ENCODE measurements at places on chromosomes 5 and 9.

DNA sequence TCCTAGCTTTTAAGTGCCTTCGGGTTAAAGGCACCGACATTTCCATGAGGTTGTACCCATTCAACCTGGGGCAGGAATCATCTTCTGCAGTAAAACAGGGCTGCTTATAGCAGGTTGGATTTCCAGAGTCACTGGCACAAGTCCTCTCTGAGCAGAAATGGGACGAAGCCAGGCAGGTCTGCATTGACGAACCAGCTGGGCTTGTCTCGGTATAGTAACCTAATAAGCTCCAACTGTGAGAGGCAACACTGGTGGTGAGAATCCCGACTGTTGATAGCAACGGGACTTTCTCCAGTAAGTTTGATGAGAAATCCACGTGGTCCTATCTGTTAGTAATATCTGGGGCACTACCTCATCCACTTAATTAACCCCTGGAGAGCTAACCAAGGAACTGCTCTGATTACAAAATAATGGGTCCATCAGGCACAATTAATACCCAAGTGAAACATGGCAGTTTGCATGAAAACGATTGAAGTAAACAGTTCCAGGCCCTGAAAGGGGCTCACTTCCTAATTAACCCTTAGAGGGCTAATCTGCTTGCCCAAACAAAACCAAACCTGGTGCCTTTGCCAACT lies 491.0 kb upstream of the C9orf72 start:
- no peak for DNase-seq

DNA sequence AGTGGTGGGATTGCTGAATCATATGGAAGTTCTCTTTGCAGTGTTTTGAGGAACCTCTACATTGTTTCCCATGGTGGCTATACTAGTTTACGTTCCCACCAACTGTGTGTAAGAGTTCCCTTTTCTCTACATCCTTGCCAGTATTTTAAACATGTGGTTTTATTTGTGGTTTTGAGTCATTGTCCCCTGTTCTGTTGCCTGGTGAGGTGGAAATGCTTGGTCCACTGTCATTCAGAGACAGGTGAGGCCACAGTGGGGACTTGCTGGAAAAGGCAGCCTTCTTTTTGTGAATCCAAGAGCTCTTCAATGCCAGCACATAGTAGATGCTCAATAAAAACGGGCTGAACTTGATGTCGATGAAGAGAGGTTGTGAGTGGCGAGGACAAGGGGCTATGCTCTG lies 44.2 kb downstream of the SH3PXD2B start:
- no peak for DNase-seq

DNA sequence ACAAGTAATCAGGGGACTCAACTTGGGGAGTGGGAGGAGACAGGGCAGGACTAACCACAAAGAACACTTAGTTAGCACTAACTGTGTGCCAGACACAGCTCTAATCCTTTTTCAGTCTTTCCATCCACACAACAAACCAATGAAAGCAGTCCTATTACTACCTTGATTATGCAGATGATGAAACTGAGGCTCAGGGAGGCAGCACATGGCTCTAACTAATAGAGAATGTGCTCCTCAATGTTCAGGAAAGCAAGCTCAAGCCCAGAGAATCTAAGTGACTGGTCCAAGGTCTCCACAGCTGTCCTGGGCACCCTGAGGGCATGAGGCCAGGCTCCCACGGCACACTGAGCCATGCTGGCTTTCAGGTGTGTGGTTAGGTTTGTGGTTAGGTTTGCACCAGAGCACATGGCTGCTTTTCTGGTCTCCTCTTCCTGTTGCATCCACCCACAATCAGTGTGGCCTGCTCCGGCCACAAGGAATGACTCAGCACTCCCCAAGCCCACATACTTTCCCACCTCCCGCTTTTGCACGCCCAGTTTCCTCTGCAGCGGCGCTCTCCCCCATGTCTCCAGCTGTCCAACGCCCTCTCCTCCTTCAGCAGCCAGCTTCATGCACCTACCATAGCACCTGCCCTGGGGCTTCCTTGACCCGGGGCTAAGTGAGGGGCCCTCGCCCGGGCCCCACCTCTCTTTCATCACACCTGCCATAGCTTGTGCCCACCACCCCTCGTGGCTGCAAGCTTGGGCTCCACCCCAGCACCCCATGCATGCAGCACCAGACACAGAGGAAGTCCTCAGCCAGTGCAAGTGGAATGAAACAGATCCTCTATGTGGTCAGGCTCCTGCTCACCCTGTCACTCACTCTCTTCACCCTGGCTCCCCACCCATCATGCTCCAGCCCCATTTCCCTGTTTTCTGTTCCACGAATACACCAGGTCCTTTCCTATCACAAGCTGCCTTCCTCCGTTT lies 133.1 kb downstream of the GABBR2 start:
- no peak for DNase-seq

DNA sequence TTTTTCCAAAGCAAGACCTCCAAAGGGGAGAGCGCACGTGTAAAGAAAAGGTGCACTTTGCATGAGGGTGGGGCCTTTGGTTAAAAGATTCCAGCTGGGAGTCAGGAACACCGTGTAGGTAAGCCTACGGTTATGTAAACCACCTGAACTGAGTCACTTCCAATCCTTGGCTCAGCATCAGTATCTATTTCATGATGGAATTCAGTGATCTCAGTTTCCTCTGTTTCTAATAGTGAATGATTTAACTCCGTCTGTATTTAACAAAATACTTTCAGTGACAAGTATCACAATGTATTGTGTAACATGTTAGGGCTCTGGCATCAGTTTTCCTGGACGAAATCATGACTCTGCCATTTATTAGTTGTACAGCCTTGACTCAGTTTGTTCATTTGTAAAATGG lies 1.3 kb upstream of the SVEP1 start:
- DNase-seq = no peak

DNA sequence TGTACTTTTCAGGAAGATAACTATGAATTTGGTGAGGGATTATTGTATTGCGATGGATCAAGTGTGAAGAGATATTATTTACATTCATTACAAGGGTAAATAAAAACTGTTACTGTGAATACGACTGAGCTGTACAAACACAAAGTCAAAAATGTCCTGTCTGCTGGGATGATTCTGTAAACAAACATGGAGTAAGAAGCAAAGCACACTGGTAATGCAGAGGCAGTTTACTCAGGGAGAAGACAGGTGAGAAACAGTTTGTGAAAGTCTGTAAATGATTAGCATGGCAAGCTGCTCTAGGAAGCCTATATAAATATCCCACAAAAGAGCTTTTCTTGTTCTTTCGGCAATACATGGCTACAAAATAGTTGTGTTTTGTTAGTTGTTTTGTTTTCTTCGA lies 115.4 kb upstream of the GNA14 start:
- DNase-seq = no peak

DNA sequence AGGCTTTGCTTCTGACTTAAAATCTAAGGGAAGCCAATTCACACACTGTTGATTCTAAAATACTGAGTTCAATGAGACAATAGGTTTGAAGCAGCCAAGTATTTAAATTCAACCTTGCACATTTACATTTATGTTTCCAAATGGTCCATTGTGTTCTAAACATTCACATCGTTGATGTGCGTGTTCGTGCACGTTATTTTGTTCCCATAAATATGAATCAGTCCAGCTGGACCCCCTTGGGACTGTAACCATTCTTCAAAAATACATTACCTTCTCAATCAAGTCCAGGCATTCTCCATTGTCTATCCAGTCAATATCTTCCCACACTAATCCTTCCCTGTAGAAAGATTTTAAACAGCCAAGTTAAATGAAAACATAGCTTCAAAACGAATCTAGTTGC lies 146.4 kb upstream of the RETREG1 start:
- DNase-seq = no peak

Data from esophagus squamous epithelium (tissue), 5 donors.